ENCODE measurements at places on chromosomes 11 and 22. TPM values are rescaled to one million over a fixed set of nuclear protein-coding genes. Genes with fewer than 3 reads are reported as not detected.
A peak's percentile ranks its signal among the peaks of the same experiment; 100 is the strongest.

GRCh38 chr11:34191578-34191977 lies 86.1 kb downstream of the NAT10 start:
- DNase-seq: peak; percentile 66

- DNase-seq: no peak
Observed at GRCh38 chr11:102926961-102927623, 28.4 kb downstream of the MMP13 start.

- DNase-seq: peak; percentile 3
Observed at GRCh38 chr11:4991060-4991459, 3.6 kb upstream of the OR51L1 start.

GRCh38 chr22:27115816-27116256 lies 458.4 kb downstream of the MIAT start:
- DNase-seq: no peak

DNA sequence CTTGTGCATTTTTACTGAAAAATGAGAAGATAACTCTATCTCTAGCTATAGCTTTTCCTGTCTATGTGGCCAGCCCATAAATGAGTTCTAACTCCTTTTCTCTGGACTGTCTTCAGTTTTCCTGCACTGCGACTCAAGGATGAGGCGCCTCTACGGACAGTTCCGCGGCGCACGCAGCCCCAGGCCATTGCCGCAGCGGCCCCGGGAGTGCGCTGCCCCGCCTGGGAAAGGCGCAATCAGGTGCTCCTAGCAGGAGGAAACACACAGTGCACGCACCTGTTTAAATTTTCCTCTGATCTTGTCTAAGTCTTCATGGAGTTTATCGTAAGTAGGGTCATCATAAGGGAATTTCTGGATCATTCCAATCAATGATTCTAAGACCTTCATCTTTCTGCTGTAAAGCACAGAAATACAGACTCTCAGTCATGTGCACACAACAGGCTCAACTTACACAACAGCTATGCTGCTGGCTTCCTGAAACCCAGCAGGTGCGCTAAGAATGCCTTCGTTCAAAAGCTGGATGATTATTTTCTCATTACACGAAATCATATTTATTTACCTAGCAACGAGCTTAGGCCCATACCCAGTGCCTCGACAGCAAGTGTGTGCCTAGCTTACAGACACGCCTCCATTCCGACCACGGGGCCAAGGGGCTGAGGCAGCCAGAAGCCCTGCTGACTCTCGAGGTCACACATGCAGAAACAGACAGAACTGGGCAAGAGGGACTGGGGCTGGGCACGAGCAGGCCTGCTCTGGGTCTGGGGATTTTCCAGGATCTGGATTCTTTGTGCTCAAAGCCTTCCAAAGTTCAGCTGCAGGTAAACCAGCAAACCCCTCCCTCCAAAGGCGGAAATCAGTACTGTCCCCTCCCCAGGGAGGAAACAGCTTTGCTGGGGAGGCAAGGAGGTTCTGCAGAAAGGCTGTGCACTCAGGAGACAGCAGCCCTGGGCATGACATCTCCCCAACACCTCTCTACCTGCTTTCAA lies 7.2 kb downstream of the LTO1 start:
- peak; percentile 32 for DNase-seq

GRCh38 chr11:131626788-131627187 lies 256.4 kb downstream of the NTM start:
- DNase-seq: peak; percentile 40

- DNase-seq: no peak
Observed at GRCh38 chr22:17949642-17950473, 74.5 kb downstream of the MICAL3 start.

GRCh38 chr11:2380807-2381350 lies 3.8 kb downstream of the CD81 start:
- no peak for DNase-seq

- no peak for DNase-seq
Observed at GRCh38 chr22:38431266-38432010, 23.6 kb downstream of the KCNJ4 start.

DNA sequence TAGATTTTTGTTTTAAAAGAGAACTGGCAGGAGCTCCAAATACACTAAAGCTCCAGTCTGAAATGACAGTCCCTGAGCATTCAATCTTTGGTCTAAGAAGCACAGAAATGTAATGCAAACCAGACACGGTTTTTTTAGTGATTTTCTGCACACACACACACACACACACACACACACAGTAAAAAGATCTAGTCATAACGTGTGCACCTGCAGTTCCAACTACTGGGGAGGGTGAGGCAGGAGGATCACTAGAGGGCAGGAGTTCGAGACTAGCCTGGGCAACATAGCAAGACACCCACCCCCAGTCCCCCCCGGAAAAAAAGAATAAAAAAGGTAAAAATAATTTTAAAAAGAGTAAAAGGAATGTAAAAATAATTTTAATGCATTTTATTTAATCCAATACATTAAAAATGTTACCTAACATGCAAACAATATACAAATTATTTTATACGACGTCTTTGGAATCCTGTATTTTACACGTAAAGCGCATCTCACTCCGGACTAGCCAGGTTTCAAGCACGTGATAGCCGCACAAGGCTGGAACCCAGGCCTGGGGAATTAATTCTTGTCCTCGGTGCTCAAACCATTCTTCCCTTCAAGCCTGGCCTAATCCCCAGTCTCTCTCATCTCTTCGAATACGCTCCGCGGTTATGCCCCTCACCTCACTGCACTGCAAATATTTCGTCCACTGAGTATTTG lies 762 bp upstream of the TBC1D22A start:
- DNase-seq: no peak

GRCh38 chr11:101046947-101047346 lies 82.7 kb downstream of the PGR start:
- no peak for DNase-seq

GRCh38 chr22:26838471-26838825 lies 181.1 kb downstream of the MIAT start:
- DNase-seq: no peak

- no peak for DNase-seq
Observed at GRCh38 chr11:111573821-111574249, 28.4 kb upstream of the SIK2 start.

- peak; percentile 55 for DNase-seq
Observed at GRCh38 chr11:82494988-82495432, 238.7 kb downstream of the FAM181B start.

The PLEKHB1 gene
- total RNA-seq: 5.8 TPM

The ZBTB3 gene
- total RNA-seq: 42.0 TPM

The CHST1 gene
- total RNA-seq: 0.87 TPM

The APOL5 gene
- total RNA-seq: not detected

The OR56B4 gene
- not detected for total RNA-seq

The MICAL3 gene
- 11.8 TPM for total RNA-seq

The MMP1 gene
- not detected for total RNA-seq

The CCDC34 gene
- 10.0 TPM for total RNA-seq

The MN1 gene
- total RNA-seq: 22.1 TPM

The ATM gene
- total RNA-seq: 28.0 TPM
